ENCODE measurements at places on chromosomes 13 and 19. TPM values are rescaled to one million over a fixed set of nuclear protein-coding genes. Genes with fewer than 3 reads are reported as not detected.
A peak's percentile ranks its signal among the peaks of the same experiment; 100 is the strongest.

OR10H1 gene
- total RNA-seq: not detected

FLT3LG gene
- 6.5 TPM for total RNA-seq

CEACAM7 gene
- not detected for total RNA-seq

GRCh38 chr13:46389457-46390451, 2.7 kb upstream of the RUBCNL start:
- peak; percentile 62 for DNase-seq

GRCh38 chr19:4487572-4487971, 15.5 kb downstream of the HDGFL2 start:
- peak; percentile 34 for DNase-seq

- DNase-seq: no peak
Measured at GRCh38 chr13:36819739-36820090, 693 bp downstream of the RFXAP start.

DNA sequence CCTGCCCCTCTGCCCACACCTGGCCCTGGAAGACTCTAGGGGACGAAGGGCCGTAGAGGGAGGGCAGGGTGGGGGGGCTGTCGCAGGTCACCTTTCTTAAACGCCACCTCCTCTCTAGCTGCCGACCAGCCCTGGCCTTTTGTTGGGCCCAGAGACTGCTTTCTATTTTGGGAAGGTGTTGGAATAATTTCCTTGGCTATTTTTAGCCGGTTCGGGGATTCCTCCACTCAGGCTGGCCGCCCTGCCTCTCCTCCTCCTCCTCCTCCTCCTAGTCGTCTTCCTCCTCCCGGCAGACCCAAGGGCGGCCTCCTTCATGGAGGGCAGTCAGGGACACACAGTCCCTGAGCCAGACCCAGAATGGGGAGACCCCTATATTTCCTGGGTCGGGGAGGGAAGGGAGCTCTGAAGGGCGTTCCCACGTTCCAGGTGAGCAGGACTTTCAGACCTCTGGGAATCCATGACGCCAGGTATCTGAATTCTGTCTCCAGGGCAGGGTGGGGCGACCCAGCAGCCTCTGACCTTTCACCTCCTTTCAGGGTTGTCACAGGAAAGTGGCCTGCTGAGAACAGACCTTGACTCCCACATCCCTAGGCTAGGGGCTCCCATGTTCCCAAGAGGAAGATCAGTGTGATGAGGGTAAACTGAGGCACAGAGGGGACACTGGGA, 19.9 kb downstream of the GADD45B start:
- peak; percentile 91 for DNase-seq

DNA sequence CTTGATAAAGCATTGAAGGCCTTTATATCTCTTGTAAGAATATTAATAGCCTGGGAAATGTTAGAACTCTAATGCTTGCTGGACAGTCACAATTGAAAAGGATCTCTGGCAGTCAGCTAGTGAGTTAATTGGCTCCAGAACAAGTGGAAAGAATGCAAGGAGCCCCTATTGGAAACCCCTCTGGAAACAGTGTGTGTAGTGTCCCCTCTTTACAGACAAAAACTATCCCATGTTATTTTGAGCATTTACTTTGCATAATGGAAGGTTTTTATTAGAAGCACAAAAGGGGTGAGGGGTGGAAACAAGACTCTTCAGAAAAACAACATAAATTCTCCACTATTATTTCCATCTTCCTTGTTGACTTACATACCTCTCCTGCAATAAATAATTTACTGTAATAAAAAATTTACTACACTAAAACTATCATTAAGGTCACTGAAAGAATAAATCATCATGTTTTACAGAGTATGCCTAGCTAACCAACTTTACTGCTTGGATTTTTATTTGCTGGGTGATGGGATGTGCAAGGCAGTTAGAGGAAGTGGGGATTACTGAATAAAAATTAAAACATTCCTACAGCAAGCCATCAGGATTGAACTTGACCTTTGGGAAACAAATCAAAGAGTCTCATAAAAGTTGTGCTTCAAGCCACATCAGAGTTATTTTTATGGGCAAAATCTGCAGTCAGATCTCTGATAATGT, 610.4 kb downstream of the TBC1D4 start:
- no peak for DNase-seq

DNA sequence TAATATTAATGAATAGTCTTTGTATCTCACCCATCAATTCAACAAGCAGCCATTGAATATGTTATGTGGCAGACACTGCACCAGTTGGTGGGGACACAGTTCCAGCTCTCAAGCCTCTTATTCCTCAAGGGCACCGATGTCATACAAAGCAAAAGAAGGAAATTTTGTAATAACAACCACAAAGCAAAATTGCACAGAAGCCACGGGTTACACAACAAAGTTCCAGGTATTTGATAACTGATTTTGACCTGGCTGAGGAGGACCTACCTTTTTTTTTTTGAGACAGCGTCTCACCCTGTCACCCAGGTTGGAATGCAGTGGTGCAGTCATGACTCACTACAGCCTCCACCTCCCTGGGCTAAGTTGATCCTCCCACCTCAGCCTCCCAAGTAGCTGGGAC, 266.7 kb downstream of the FOXO1 start:
- DNase-seq: no peak

DNA sequence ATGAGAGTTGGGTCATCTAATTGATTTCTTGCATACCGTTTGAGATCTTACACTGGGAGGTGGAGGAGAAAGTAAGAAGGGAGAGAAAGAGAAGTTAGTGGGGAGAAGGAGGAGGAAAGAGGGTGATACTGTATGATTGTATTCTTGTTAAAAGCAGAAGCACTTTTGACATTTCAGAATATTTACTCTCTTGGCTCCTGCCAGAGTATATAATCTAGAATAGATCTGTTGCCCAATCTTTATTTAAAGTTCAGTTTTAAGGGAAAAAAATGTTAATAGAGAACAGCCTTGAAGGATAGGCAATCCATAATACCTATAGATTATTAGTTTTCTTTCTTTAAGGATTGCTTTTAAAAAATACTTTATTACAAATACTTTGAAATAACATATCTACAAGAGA, 41.5 kb downstream of the PDS5B start:
- no peak for DNase-seq
